ENCODE measurements at places on chromosomes 1 and 21.
A peak's percentile ranks its signal among the peaks of the same experiment; 100 is the strongest.

- DNase-seq = no peak
These were observed 5.9 kb downstream of the VSIG8 start for GRCh38 chr1:159856576-159856975.

GRCh38 chr1:159889202-159889601 lies 10.8 kb downstream of the CFAP45 start:
- no peak for DNase-seq

GRCh38 chr1:73635021-73635420 lies 563.0 kb downstream of the LRRIQ3 start:
- DNase-seq = no peak

GRCh38 chr1:17621691-17622090 lies 82.2 kb downstream of the ARHGEF10L start:
- DNase-seq = no peak

GRCh38 chr21:37593015-37593414 lies 226.4 kb downstream of the DYRK1A start:
- DNase-seq = no peak

- DNase-seq = no peak
These were observed 164.0 kb downstream of the RUNX1 start for GRCh38 chr21:34885125-34885524.

DNA sequence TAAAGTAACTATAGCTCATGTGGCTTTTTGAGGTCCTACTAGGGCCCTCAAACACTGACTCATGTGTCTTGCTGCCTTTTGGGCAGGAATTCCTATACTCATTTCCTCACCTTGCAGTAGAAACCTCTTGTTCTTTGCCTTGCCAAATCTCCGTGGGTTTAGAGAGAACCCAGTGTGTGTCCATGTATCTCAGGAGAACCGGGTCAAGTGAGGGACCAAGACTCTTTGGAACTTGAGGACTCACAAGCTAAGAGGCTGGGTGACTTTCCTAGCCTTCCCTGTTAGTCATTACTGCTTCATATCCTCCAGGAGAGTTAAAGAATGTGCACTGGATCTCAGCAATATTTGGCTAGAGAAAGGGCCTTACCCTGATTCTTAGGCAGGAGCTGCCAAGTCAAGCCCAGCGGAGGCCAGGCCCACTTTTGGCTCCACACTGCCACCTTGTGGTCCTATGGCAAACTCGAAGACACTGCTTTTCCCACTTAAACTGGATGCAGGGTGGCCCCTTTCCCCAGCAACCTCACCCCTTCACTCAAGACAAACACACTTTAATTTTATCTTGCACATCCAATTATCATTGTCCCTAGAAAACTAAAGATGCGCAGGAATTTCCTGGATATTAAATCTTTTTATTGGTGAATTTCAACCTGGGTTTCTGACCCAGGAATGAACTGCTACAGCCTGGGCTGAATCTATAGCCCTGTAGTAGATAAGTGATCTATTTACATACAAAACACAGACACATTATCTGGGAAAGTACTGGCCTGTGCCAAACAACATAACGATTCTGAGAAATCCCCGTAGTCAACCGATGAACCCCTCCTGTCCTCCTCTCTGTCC lies 10.6 kb downstream of the AVPR1B start:
- DNase-seq = peak; percentile 83

- DNase-seq = peak; percentile 47
These were observed 406 bp downstream of the KIAA0040 start for GRCh38 chr1:175192111-175192629.

- DNase-seq = peak; percentile 46
These were observed 36.6 kb downstream of the CAPZB start for GRCh38 chr1:19448491-19449439.

DNA sequence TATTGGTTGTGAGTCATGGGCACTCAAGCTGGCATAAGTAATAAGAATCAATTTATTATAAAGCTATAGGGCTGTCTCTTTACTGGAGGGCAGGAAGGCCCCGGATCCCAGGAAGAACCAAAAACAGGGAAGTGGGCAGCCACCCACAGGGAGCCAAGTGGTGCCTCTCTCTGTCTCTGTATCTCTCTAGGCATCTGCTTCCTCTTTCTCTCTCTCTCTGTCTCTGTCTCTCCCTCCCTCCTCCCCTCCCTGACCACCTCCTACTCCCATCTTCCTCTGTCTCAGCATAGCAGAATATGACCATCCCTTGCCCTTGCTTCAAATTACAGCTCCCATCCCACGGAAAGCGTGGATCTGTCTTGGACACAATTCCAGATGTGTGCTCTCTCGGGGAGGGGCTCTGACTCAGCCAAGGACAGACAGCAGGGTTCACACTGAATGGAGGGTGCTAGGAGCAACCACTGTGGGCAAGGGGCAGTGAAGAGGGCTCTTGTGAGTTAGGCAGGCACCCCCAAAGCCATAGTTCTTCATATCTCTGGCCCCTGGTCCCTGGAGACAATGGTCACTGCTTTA lies 80.4 kb upstream of the LPGAT1 start:
- no peak for DNase-seq
